ENCODE measurements at places on chromosomes 6 and 20. TPM values are rescaled to one million over a fixed set of nuclear protein-coding genes. Genes with fewer than 3 reads are reported as not detected.

DNA sequence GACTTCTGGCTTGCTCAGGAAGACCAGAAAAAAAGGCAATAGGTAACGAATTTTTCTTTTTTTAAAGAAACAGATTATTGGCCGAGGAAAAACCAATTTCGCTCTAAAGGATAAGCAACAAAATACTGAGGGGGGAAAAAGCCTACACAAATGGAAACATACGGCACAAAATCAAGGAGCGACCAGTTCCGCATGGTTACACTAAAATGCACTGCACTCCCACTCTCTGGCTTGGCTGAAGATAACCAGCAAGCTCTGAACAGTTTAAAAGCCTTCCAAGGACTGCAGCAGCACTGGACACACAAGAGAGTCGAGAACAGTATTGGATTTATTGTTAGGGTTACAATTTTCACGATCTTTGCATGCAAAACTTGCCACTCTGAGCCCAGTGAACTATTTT lies 881 bp upstream of the MAP7 start:
- no peak for DNase-seq

- DNase-seq: no peak
Observed at GRCh38 chr6:124164343-124164742, 360.7 kb downstream of the NKAIN2 start.

- DNase-seq: no peak
Observed at GRCh38 chr6:116003668-116004067, 57.0 kb downstream of the FRK start.

GRCh38 chr6:5766260-5766659 lies 240.5 kb downstream of the NRN1 start:
- DNase-seq: no peak

GRCh38 chr20:16617056-16617455 lies 43.8 kb upstream of the KIF16B start:
- no peak for DNase-seq

Gene LAMP5
- polyA plus RNA-seq: 6.1 TPM
